ENCODE measurements at places on chromosomes 7 and 10.

DNA sequence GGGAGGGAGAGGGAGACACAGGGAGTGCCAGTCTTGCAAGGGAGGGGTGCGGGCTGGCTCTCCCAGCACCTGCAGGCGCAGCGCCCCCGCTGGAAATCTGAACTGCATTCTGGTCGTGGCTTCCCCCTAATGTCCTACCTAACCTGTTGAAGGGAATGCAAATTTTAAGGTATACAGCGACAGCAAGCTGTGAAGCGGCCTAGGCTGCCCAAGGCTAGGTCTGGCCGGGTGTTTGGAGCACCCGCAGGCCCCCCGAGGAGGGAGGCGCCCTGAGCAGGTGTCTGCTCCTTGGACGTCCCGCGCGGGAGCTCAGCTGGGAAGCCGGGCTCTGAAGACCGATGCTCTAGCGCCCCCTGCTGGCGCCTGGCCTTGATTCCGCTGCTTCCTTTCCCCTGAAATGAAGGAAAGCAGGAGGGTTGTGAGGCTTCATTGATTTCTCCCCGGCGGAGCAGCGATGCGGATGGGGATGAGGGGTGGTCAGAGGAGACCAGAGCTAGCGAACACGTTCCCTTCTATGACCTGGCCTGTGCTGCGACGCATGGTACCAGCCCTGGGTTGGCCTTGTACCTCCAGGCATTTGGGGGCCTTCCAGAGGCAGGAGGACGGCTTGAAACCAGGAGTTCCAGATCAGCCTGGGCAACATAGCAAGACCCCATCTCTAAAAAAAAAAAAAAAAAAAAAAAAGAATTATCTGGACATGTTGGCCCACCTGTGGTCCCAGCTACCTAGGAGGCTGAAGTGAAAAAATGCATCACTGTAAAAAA is 601.3 kb downstream of the GALNT17 start:
- DNase-seq = peak; percentile 92

DNA sequence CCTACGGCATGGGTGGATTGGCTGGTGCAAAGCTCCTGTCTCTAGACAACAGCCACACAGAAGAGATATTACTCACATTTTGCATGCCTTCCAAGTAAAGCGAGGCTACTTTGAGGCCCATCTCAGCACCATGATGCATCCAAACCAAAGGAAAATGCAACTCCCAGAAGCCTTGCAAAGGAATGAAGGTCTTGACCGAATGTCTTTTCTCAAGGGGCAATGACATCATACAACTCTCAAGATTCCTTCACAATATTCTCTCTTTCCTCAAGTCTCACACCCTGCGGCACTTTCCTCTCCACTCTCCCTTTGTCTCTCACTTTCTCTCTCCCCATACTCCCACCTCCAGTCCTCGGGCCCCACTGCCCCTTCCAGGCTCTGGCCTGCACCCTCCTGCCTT is 44.8 kb upstream of the CPXM2 start:
- DNase-seq = no peak

- DNase-seq = no peak
These were observed 52.7 kb downstream of the SCIN start for GRCh38 chr7:12623223-12623622.

- DNase-seq = no peak
These were observed 666.7 kb upstream of the NRP1 start for GRCh38 chr10:34001087-34001580.

GRCh38 chr10:29841724-29842649 is 207.2 kb upstream of the SVIL start:
- DNase-seq = no peak

DNA sequence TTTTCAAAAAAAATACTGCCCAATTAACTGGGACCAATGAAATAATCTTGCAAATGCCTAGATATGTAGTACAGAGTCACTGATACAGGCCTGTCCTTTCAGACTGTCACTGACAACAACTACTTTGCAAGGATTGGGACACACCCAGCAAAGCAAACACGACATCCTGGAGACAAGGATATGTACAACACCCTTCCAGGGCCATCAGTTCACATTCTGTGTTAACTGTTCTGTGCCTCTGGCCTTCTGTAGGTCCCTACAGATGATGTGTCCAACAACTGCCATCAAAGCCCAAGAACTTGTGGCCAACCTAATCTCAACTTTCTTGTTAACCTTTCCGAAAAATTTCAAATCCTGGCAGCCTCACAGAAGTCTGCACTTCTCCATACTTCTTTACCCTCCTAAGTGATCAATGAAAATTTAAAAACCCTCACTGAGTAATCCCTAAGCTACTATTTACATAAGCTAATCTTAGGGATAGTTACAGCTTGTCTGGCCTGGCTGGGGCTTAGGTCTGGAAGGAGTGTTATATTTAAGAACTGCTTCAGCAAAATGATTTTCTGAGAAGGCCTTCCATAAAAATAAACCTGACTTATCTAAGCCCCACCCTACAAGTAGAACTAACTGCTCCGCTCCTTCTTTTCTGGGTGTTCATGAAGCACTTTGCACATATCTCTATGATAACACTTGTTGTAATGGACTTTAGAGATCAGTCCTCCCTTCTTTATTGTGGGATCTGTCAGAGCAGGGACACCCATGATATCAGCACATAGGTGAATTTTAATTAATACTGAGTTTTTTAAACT is 21.0 kb downstream of the COBL start:
- DNase-seq = no peak

DNA sequence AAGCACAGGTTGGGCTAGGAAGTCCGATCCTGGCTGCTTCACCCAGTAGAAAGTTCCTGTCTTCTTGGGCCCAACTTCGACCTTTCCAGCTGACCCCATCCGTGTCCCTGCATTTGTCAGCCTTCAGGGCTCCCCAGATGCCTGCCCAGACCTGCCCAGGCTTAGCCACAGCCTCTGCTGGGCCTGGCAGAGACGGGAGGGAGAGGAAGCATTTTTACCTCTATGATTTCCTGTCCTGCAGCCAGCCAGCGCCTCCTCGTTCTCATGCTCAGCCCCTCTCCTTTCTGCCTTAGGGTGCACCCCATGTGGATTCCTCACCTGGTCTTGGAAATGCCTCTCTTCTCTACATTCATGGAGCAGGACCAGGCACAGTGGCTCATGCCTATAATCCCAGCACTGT is 3.7 kb downstream of the METTL27 start:
- no peak for DNase-seq

DNA sequence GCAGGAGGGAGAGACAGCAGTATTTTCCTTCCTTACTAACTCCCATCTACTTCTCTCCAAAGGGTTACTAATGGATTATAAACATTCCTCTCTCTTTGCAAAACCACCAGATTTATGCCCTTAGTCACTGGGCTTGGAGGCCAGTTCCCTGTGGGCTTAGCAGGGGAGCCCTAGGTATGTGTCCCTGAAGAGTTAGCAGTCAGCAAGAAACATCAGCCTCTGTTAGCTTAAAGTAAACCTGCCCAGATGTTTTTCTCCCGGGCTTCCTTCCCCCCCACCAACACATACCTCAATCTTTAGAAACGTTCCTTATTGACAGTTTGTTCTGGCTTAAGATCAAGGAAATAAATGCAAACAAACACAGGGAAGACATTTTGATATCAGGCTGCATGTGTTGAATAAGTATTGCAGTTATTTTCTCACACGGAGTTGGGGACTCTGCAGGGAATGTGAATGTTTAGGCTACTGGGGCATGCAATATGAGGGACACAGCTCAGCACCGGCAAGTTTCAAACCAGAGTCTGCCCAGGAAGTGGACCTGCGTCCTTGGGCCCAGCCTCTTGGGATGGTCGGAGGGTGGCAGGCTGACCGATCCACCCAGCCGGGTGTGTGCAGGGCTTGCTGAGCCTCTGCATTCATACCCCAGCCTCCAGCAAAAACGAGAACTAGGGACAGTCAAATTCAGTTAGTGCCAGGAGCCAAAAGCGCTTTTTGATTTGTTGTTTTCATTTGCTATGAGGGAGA is 252.0 kb upstream of the GRB10 start:
- no peak for DNase-seq

Data from D341Med (cell line).